Effector memory CD4-positive, alpha-beta T cell (primary cell): ENCODE measurements at places on chromosomes 7 and 10.

- no peak for DNase-seq
Observed at GRCh38 chr7:151336027-151336708, 5.4 kb upstream of the NUB1 start.

GRCh38 chr10:7471720-7472367, 61.0 kb upstream of the SFMBT2 start:
- DNase-seq, result no peak

DNA sequence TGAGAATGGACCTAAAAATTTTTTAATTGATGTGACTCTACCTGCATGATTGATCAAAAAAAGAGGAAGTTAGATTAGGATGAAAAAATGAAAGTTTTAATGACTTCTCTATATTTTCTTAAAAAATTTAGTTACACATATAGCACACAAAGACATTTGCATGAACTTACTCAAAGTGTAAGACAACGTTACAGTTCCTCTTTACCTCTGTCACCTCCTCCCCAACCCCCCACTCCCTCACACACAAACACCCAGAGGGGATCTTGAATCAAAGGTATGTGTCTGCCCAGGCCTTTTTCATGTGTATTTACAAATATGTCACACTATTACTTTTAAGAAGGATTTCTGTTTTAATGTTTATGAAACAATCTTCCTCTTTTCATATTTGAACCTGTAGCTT, 20.6 kb upstream of the CDCA7L start:
- DNase-seq, result no peak

GRCh38 chr7:2287745-2288144, 26.5 kb downstream of the SNX8 start:
- DNase-seq, result no peak

- DNase-seq, result no peak
Observed at GRCh38 chr7:3195160-3195559, 105.9 kb upstream of the SDK1 start.

DNA sequence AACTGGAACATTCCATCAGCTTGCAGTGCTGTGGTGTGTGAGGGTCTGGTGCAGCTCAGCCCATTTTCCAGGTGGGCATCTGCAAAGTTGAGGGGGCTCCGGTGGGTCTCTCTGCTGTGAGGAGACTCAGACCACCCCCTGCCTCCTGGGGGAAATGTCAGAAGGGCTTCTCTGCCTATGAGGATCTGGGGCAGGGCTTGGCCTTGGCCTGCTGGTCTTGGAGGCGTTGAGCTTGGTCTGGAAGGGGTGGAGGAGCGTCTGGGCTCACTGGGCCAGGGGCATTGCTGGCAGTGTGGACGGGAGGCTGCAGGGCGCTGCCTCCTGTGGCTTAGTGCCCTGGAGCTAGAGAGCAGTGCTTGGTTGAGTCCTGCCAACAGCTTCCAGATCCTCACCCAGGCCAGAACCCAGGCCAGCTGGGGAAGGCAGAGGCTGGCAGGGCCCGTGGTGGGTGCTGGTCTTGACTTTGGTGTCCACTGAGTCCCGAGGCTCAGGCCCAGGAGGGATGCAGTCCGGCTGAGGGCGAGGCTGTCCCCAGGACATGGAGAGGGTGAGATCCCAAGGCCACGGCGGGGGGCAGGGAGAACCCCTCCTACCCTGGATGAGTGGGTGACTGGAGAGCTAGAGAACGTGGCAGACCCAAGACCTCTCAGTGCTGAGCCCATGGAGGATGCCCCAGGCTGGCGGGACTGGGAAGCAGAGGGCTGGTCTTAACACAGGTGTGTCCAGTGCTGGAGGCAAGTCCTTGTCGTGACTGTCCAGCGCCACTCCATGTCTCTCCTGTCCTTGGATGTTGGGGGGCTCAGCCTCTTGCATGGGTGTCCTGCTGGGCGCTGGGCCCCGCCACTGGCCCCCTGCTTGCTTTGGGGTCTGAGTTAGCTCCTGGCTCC, 2.8 kb downstream of the SPRN start:
- DNase-seq, result no peak

- no peak for DNase-seq
Observed at GRCh38 chr7:83850125-83850524, 201.2 kb upstream of the SEMA3E start.

GRCh38 chr10:86225103-86225782, 141.4 kb downstream of the GRID1 start:
- no peak for DNase-seq

DNA sequence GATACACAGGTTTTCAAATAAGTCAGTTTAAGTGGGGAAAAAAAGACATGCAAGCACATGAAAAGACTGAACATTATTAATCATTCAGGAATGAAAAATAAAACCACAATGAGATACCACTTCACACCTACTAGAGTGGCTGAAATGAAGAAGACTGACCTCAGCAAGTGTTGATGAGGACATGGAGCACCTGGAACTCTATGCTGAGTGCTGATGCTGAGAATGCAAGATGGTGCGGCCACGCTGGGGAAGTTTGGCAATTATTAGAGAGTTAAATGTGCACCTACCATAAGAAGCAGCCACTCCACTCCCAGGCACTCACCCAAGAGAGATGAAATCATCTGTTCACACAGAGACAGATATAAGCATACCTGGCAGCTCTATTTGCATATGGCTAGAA, 32.9 kb upstream of the ELFN1 start:
- DNase-seq, result no peak

- DNase-seq, result no peak
Observed at GRCh38 chr10:7285522-7286322, 125.1 kb downstream of the SFMBT2 start.

GRCh38 chr7:84953234-84953633, 233.6 kb downstream of the SEMA3D start:
- DNase-seq, result no peak

DNA sequence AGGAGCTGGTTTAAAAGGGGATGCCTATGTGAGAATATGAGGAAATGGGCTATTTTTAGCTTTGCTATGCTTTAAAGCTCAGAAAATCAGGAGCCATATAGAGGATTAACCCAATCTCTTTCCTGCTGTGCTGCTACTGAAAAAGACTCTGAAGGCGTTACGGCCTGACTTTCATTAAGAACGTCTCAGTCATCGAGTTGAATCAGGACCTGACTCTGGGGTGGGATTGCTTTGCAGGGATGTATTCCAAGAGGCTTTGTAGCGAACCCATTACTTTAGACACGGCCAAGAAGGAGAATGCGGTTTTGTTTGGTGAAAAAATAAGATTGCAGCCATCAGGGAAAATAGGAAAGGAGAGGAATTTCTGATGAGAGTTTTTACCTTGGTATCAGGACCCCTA, 426.9 kb downstream of the CCSER2 start:
- no peak for DNase-seq

GRCh38 chr10:100637785-100638184, 102.0 kb downstream of the HIF1AN start:
- DNase-seq, result no peak

DNA sequence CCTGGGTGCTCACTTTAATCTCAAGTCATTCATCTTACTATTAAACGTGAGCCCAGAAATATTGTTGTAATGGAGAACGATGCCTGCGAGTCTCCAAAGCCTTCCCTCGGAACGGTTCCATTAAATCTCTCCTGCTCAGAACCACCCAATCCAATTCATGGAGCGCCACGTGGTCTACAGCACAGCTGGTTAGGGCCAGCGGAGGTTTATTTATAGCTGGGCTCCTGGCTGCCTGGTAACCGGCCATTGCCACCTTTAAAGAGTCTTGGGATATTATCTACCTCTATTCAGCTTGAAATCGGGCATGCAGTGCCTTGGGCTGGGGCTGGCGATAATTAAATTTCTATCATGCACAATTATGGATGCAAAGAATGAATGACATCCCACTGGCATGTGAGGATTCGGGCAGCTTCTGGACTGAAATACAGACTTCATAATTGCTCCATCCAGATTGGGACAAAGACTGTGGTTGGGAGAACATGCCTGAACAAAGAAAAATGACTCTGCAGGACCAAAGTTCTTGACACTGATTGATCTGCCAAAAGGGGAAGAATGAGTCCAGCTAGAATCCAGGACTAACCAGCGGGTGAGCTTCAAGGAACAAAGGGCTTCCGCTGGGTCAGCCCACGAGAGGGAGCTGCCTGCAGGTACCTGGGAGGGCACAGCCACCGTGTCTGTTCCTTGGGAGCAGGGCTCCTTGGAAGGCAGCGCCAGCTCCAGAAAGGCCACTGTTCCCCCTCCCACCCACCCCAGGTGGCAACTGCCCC, 7.3 kb downstream of the FAM20C start:
- DNase-seq, result no peak

DNA sequence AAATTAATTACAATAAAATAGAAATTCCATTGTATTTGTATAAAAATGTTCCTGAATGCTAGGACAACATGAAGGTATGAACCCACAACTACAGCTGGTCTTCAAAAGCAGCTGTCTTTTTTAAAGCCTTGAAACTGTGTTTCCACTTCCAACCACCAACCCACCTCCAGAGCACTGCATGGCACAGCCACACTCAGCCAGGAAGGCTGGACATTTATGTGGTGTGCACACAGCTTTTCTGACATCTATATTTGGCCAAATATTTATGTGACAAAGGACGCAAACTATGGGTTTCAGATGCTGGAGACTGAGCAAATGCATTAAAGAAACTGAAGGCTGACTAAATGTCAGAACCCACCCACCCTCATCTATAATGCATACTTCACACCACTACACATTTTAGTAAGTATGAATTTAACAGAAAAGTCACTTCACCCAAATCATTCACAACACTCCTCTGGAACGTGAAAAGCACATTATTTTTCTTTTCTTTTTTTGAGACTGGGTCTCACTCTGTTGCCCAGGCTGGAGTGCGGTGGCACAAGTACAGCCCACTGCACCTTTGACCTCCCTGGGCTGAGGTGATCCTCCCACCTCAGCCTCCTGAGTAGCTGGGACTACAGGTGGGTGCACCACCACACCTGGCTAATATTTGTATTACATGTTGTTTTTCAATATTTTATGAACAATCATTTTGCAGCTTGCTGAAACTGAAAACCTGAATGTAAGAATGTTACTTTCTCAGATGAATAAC, 27.9 kb upstream of the DAGLB start:
- no peak for DNase-seq

DNA sequence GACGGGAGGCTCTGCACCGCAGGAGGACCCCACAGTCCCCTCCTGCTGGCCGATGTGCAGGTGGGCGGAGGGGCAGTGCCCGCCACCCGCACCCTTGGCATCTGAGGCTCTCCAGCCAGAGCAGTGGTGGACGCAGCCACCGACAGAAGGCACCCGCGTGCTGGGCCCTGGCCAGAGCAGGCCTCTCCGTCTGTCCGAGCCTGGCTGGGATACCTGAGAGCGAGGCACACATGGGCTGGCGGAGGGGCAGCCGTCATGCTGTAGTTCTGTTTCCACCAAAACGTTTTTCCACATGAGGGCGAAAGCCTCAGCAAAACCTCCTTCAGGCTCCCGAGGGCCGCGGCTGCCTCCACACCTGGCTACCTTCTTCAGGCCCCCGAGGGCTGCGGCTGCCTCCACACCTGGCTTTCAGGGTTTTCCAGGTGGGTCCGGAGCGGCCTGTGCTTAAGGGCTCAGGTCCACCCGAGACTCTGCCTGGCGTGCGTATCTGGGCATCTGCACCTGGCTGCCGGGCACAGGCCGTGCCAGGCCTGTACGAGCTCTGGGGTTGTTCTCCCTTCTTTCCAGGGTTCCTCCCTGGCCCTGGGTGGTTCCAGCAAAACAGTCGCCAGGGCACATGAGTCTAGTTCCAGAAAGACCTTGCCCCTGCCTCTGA, 115.5 kb downstream of the INPP5A start:
- no peak for DNase-seq

DNA sequence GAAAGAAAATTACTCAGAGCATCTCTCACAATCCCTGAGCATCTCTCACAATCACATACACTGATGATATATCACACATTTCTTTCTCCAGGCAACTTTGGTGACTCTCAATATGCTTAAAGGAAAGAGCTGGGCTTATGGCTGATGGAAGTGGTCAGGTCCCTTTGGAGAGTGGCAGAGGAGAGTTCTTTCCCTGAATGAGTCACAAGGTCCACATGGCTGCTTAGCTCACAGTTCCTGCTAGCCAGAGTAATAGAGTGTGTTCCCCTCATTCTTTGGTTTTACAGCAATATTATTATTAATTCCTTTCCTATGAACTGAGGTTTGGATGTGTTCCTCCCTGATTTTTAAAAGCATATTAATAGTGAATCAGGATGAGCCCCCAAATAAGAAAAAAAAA, 287.4 kb downstream of the C7orf25 start:
- DNase-seq, result no peak

DNA sequence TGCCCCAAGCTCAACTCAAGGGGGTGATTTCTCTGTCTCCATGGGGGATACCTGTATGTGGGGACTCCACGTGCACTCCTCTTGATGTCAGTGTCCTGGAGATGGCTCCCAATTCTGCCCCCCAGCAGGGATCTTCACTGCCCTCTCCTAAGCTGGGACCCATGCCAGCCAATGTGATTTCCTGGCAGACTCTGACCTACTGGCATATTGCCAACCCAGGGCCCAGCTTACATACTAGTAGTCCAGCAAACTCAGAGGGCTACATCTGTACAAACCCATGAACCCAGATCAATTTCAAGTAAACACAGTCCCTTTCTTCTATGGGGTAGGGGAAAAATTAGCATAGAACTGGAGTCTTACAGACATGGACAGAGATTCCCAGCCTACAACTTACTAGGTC, 26.2 kb upstream of the BMPR1A start:
- no peak for DNase-seq

- no peak for DNase-seq
Observed at GRCh38 chr10:27713941-27714340, 31.7 kb downstream of the MKX start.

DNA sequence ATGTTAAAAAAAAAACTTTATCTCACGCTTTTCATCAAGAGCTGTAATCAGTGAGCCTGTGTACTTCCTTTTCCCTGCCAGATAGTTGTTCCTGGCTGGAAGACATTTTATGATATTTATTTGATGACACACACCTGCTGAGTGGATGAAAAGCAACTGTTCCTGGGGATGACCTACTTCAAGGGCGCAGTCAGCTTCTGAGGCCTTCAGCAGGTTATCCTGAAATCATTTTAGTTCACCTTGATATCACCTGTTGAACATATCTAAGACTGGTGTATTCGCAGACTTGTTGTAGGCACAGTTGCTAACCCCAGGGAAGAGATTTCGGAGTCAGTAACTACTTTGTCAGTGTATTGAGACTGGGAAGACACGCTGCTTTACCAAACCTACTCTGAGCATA, 234.5 kb upstream of the TCF7L2 start:
- no peak for DNase-seq

DNA sequence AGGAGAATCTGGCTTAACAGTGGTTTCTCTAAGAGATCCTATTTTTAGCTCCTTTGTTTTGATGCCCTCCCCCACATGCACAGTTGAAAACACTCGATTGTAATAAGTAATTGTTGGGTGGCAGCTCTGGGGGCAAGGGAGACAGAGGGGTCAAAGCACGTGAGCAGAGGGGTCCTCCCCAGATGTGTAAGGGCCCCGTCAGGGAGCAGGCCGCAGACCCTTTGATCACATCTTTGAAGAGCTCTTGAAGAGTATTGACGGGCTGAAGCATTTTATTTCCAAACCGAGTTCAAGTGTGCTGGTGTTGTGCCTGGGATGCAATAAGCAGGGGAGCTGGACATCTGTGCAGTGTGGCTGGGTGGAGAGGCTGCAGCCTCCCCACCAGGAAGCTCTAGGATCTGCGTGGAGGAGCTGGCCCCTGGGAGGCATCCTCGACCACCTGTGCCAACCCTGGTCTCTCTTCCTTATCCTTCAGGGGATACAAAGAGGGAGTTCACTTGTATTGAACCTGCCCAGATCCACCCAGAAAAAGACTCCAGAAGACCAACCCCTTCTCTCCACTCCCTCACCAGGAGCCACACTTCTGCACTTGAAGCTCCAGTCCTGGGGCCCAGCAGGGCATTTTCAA, 473.0 kb upstream of the MGMT start:
- no peak for DNase-seq
